Natural killer cell (primary cell): ENCODE measurements at places on chromosomes 3 and 15. TPM values are rescaled to one million over a fixed set of nuclear protein-coding genes. Genes with fewer than 3 reads are reported as not detected.

Gene CHDH
- total RNA-seq: 0.09 TPM

Gene CFAP20DC
- total RNA-seq: 0.20 TPM

Gene CLEC3B
- total RNA-seq: 1.1 TPM

Gene GXYLT2
- not detected for total RNA-seq

Gene MORC1
- total RNA-seq: 0.12 TPM

Gene NPRL2
- 78.9 TPM for total RNA-seq

Gene NRROS
- 56.2 TPM for total RNA-seq

Gene SMAD6
- total RNA-seq: 0.07 TPM
